ENCODE measurements at places on chromosomes 2 and 18.

DNA sequence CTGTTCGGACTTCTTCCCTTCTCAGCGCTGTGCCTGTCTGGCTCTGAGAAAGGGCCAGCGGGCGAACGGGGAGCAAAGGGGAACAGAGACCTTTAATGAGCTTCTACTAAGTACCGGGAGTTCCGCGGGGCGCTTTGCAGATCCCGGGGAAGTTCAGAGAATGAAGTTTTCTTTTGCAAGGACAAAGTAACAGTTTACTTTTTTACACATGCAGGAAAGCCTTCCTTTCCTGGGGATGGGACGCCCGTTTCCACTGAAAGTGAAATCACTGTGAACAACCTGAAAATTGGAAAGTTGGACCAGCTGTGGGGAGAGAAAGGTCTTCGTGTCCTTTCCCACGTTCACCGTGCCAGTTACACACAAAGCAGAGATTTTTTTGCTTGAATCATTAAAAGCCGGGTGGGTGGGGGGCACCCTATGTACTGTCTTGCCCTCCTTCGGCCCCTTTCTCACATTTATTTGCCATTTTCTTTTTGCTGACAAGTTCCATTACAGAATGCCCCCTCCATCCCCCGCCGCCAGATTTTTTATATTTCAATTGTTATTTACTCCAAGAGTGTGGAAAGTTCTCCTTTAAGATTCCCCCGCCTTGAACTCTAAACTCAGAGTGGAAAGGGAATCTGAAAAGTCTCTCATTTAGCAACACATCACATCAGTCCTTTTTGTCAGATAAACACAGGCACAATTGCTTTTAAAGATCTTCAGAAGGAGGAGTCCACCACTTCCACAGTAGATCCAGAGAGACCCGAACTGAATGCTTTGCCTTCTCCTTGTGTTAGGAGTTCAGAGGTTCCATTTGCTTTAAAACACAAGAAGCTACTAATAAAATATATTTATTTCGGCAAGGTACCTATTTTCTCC is 1.1 kb upstream of the FN1 start:
- DNase-seq = no peak

DNA sequence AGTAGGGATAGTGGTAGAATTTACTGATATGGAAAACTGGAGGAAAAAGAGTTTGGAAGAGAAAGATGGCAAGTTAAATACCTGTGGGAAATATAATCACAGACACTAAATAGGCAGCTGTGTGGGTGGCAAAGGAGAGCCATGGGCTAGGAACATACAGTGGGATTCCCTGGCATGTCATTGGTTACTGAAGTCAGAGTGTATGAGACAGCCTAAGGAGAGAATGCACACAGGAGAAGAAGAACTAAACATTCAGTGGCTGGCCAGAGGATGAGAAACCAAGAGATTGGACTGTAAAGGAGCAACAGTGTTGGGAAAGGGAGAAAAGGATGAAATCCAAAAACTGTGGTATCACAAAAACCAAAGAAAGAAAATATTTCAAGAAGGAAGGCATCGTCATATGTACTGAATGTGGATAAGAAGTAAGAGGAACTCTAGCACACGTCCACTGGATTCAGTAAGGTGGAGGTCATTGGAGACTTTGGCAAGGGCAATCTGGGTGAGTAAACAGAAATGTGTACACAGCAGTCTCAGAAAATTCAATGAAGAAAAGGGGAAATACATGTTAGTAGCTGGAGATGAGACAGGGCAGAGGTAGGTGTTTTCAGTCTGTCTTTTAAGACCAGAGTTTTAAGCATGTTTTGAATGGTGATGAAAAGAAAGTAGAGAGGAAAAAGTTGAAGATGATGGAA is 83.3 kb downstream of the SPIRE1 start:
- DNase-seq = no peak

DNA sequence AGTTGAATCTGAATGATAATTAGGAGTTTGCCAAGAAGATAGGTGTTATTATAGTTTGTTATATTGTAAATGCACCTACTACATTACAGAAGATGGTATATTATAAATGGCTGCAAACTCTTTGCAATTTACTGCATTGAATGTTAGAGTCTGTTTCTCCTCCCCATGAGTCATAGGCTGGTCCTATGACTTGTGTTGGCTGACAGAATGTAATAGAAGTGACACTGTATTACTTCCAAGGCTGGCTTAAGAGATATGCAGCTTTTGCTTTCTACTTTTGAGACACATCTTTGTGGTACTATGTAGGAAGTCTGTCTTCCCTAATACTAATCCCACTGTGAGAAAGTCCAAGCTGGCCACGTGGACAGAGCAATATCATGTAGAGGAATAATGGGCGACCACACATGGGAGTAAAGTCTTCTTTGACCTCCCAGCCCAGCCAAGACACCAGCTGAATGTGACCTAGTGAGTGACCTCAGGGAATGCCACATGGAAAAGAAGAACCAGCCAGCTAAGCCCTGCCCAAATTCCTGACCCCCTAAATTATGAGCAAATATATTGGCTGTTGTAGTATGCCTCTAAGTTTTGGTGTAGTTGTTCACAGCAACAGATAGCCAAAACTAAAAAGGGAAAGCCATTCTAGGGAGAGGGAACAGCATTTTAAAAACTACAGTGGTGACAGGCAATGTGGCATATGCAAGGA is 6.8 kb upstream of the DDX1 start:
- DNase-seq = no peak

- DNase-seq = no peak
Observed at GRCh38 chr18:3791238-3791637, 341.3 kb downstream of the TGIF1 start.

All from activated CD4-positive, alpha-beta T cell treated with anti-CD3 and anti-CD28 coated beads, Interleukin-2, Interleukin-4, amounts not matched to agents 100 ng/mL and 50 ng/mL, durations not matched to agents 16 hours and 8 hours (primary cell).